ENCODE measurements at places on chromosomes 13 and 19. TPM values are rescaled to one million over a fixed set of nuclear protein-coding genes. Genes with fewer than 3 reads are reported as not detected.

UBE2L5 gene
- total RNA-seq = not detected

ZFP30 gene
- total RNA-seq = 7.3 TPM

PIP5K1C gene
- total RNA-seq = 44.3 TPM

LRRC63 gene
- total RNA-seq = 0.15 TPM

GRK1 gene
- total RNA-seq = 0.13 TPM

CATSPERD gene
- total RNA-seq = not detected

PDE4A gene
- total RNA-seq = 13.7 TPM

CYP4F2 gene
- total RNA-seq = not detected

SIGLEC12 gene
- total RNA-seq = not detected

ZNF829 gene
- total RNA-seq = 2.9 TPM

KLK15 gene
- total RNA-seq = not detected

ZNF544 gene
- 20.2 TPM for total RNA-seq

DNA sequence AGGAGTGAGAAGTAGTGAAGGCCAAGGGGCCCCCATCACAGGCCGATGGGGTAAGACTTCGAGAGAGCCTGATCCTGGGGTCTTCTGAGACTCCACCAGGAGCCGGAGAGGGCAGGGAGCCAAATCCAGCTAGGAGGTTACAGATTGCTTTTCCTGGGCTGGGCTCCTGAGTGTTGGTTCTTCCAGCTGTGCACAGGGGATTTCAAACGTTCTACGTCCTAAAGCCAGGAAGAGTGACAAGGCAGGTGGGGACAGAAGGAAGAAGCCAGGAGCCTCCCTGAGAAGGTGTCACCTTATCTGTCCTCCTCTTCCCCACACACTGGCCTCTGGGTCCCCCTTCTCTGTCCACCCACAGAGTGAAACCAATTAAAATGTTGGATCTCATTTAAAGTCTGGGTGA lies 16.1 kb upstream of the TPRX2 start:
- DNase-seq = no peak

DNA sequence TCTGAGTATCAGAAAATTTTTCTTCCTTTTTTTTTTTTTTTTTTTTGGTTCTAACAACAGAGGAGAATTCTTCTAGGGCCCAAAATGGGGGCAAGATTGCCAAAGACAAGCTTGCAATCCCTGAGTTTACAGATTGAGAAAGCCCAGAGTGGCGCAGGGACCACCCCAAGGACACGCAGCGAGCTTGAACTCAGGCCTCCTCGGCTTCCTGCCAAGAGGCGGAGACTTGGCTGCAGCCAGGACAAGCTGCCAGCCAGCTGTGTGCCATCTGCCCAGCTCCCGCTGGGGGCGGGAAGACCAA lies 506 bp upstream of the MRPL34 start:
- no peak for DNase-seq

DNA sequence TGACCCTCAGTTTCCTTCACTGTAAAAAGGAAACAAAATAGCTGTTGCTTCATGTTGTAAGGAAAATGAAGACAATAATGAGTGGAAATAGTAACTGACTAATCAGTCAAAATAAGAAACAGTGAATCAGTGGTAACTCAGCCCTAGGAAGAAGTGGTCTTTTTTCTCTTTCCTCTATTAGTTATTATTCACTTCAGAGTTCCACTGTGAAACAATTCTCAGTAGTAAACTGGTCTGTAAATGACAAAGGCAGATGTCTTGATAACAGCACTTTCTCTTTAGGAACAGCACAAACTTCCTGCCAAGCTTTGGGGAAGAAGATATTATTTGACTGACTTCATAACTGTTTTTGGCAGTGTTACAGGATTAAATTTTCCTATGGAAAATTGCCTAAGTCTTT lies 600.5 kb upstream of the KLHL1 start:
- DNase-seq = no peak

DNA sequence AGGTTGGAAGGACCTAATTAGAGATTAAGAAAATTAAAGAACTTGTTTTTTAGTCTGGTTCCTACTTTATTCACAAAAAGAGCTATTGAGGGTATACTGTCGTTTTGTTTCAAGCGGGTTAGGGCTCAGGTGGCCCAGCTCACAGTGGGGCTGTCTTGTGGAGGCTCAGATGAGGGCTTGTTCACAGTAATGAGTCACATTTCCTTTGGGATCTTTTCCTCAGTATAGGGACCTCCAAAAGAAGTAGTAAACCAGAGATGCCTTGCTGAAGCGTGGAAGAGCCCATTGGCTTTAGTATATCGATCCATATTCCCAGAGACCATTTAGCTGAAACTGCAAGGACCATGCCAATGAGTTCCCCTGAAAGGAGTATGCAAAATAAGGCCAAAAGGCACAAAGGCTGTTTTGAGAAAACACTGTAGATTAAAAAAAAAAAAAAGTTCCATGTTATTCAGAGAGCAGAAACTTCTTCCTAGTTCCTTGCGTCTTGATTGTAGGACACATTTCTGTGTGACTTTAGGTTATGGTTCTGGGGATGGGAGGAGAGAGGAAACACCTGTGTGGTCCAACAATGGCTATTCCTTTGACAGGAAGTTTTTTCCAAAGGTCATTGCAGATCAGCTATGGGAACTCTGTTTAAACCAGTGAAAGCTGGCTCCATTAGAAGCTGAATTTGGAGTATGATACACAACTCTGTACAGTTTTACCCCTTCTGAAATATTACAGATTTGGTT lies 32.8 kb upstream of the GPI start:
- DNase-seq = no peak

DNA sequence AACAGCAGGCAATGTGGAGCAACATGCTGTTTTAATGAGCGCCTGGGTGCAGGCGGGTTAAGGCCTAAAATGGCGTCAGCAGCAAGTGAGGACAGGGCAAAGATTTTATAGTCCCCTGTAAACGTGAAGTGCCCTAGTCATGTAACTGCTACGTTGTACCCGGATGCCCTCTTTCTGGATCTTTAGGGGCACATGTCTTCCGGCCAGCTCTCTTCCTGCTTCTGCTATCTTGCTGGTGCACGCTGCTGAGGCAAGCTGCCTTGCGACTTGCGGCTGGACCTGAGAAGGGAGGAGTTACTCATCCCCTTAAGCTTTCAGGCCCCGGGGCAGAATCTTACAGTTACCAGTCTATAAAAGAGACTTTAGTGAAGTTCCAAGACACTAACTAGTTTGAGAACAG lies 303.6 kb upstream of the DACH1 start:
- no peak for DNase-seq

DNA sequence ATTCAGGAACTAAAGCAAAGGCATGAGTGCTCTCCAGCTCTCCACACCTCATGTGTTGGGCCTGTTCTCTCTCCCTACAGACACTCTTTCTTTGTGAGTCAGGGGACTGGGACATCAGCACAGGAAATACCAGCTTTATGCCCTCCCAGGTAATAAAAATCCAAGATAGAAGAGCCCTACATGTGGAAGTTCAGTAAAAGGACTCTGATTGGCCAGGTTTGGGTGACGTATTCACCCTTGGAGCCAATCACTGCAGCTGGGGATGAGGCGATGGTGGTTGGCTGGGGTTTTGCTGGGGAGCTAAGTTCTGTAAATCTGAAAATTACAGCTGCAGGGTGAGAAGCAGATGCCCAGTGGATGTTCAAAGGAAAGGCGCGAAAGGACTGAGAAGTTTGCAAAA lies 32.5 kb downstream of the CCDC70 start:
- no peak for DNase-seq

- no peak for DNase-seq
Measured at GRCh38 chr13:80962173-80962572, 621.2 kb upstream of the SPRY2 start.

GRCh38 chr13:27551562-27551961 lies 68.8 kb downstream of the LNX2 start:
- DNase-seq = no peak

DNA sequence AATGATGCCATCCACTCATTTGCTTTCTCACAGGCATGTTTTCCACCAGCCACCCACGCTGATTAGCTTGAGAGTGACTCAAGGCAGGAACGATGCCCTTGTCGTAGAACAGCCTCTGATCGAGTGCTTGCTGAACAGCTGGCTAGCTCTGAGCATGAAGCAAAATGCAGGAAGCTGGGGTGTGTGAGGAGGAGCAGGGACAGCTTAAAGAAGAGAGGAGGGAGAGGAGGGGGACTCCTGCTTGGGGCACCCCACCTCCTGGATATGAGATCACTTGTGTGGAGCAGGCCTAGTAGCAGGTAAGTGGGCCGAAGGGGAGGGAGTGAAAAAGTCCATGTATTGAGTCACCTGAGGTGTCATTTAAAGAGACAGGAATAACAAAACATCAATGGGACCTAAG lies 48.8 kb downstream of the IRS2 start:
- DNase-seq = no peak

DNA sequence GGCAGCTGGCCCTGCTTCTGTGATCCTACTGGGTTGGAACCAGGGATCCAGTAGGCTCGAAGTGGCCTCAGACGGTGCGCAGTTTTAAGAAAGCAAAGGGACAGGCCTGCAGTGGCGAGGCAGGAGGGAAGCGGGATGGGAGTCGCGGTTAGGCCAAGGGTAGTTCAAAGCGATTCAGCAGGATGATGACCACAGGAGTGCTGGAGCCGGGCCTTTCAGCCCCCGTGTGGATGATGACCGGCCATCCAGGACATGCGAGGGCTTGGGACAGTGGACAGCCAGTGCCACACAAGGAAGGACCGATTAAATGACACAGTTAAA lies 854 bp downstream of the RNASEH2B start:
- DNase-seq = no peak
